ENCODE measurements at places on chromosomes 3 and 15.

GRCh38 chr15:87144775-87145174 is 1065.1 kb downstream of the AGBL1 start:
- DNase-seq, result no peak

DNA sequence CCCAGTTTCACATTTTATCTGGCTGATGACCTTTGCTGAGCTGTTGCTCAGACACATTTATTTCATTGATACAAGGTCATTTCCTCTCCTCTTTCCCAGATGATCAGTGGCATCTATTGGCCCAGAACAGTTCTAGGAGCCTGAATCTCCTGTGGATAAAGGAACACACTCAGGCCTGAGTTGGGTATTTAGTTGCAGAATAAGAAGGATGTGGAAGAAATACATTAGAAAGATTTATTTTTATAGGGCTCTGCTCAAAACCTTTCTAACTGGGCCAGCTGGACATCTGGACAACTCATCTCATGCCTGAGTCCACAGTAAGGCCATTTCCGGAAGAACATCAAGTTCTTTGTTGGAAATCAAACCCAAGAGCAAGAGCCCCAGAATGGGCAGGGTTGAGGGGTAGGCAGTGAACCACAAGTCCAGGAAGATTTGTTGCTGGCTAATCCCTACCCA is 19.7 kb upstream of the MFGE8 start:
- no peak for DNase-seq

DNA sequence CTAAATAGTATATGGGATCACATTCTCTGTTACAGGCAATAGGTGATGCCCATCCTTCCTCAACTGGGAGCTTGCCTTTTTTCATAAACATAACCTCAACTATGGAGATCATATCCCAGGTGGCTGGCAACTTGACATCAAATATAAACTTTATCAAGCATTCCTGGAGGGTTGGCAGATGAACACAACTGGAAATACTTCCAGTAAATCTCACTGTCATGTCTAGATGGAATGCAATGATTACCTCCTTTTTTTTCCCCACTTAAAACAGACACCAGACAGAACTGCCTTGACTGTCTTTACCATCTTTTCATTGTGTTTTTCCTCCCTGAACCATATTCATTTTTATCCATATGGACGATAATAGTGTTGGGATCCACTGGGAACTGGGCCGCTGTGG is 43.1 kb upstream of the PFN2 start:
- DNase-seq, result no peak

DNA sequence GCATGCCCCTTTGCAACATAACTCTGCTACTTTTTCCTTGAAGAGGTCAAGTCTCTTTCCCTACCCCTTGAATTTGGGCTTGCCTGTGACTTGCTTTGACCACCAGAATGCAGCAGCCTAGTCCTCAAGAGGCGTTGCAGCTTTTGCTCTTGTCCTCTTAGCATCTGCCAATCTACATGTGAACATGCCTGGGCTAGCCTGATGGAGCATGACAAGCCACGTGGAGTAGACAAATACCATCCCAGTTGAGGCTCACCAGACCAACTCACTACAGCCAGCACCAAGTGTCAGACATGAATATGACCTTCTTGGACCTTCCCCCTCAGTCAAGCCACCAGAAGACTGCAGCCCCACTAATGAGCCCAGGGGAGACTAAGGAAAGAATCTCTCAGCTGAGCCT is 32.9 kb downstream of the AMOTL2 start:
- DNase-seq, result no peak

GRCh38 chr3:108940166-108940565 is 13.5 kb downstream of the GUCA1C start:
- DNase-seq, result no peak

- no peak for DNase-seq
Observed at GRCh38 chr3:73480187-73480672, 144.5 kb downstream of the PDZRN3 start.

- DNase-seq, result no peak
Observed at GRCh38 chr15:49320351-49320750, 102.7 kb upstream of the FGF7 start.

- no peak for DNase-seq
Observed at GRCh38 chr3:29914861-29915524, 634.1 kb downstream of the RBMS3 start.

- no peak for DNase-seq
Observed at GRCh38 chr3:16061491-16061890, 113.0 kb upstream of the GALNT15 start.

DNA sequence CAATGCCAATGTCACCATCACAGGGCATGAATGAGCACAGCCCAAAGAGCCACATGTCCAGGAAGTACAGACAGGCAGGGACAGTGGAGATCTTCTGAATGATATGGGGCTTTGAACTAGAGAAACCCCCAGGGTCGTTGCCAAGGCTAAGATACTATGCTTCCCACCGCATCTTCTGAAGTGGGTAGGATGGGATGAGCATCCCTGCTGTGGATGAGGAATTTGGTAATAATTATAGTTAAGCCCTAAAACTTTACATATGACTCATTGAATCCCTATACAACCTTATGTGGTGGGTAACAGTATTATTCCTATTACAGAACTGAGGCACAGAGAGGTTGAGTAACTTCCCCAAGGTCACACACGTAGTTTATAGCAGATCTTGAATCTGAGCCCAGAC is 44.2 kb downstream of the WNT5A start:
- no peak for DNase-seq

GRCh38 chr15:33419701-33420100 is 108.9 kb downstream of the RYR3 start:
- no peak for DNase-seq

GRCh38 chr3:49358884-49359225 is 702 bp upstream of the GPX1 start:
- DNase-seq, result no peak

- DNase-seq, result no peak
Observed at GRCh38 chr3:47411696-47412452, 31.1 kb downstream of the PTPN23 start.

DNA sequence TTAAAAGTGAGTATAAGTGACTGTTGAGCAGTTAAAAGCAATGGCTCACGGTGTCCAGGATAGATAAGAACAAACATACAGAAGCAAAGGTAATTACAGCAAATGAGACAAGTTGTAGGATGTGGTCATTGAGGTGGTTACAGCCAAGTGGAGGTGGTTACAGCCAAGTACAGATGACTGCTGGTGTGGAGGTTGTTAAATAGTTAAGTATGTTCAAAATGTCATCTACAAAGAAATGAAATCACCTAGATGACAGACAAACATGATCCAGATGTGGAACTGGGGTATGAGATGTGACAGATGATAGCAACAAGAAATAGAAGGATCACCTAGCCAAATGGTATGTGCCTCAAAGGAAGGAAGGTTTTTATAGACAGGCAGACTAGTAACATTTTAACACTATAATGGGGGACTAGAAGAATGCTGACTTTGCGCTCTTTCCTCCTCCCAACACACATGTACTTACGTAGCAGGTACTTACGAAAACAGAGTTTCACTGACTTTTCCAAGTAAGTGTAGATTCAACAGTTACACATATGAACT is 6.8 kb upstream of the ANKRD28 start:
- no peak for DNase-seq

GRCh38 chr3:136658946-136659682 is 93.1 kb downstream of the STAG1 start:
- no peak for DNase-seq

- no peak for DNase-seq
Observed at GRCh38 chr3:157534725-157535161, 31.5 kb upstream of the VEPH1 start.

GRCh38 chr3:132660052-132660810 is at the start of gene UBA5:
TSS of gene UBA5 (plus strand) at chr3:132660329. CDS start at chr3:132660538, 209 bp downstream.
- DNase-seq, result peak; percentile 80

DNA sequence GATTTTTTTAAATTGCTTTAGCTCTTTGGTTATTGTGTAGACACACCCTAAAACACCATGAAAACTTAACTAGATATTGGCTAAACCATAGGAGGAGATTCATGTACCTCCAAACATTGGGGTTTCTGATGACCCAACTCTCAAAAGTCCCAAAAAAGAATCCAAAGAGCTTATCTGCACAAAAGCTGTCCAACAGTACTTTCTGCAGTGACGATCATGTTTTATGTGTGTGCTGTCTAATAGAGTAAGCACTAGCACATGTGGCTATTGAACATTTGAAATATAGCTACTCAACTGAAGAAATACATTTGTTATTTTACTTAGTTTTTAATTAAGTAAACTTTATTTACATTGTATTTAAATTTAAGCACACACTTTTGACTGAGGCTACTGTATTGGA is 818.2 kb upstream of the LMCD1 start:
- no peak for DNase-seq

- no peak for DNase-seq
Observed at GRCh38 chr15:39157882-39158281, 423.0 kb upstream of the THBS1 start.

GRCh38 chr3:2090095-2090911 is 8.4 kb upstream of the CNTN4 start:
- DNase-seq, result no peak

GRCh38 chr3:186882881-186883685 is 40.6 kb downstream of the ADIPOQ start:
- DNase-seq, result peak; percentile 77

DNA sequence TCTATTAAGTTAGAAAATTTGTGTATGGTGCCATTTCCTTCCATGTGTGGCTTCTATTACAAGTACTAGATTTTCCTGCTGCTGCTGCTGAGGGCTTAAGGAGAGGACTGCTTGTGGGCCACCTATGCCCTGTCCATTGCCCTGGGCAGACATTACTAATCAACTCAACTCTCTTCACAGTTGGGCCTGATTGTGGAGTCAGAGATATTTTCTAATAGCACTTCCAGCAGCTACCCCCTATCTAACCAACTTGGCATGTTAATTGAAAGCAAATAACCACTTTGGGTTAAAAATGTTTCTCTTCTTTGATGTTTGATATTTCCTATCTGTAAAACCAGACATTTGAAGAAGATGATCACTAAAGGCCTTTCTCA is 242.0 kb downstream of the EDEM1 start:
- no peak for DNase-seq

DNA sequence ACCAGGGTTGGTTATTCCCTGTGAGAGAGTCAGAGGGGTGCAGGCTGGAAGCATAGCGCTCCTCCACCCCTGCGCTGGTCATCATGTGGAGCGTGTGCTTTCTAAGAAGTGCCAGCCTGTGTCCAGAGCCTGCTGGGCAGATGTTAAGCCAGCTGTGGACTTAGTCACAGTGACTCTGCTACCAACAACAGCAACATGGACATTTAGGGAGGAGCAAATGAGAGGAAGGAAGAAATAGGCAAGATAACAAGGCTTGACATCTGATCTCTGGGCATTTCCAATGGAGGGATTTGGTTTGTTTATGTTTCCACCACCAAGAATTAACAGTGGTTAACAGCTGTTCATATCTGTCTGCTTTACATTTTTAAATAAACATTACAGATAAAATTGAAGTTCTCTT is 36.4 kb upstream of the MYZAP start:
- DNase-seq, result no peak
